ENCODE measurements at places on chromosomes 4 and X. TPM values are rescaled to one million over a fixed set of nuclear protein-coding genes. Genes with fewer than 3 reads are reported as not detected.
A peak's percentile ranks its signal among the peaks of the same experiment; 100 is the strongest.

CFAP99 gene
- 0.42 TPM for total RNA-seq

GRCh38 chrX:13389501-13389900 lies 69.6 kb upstream of the ATXN3L start:
- DNase-seq = no peak

DNA sequence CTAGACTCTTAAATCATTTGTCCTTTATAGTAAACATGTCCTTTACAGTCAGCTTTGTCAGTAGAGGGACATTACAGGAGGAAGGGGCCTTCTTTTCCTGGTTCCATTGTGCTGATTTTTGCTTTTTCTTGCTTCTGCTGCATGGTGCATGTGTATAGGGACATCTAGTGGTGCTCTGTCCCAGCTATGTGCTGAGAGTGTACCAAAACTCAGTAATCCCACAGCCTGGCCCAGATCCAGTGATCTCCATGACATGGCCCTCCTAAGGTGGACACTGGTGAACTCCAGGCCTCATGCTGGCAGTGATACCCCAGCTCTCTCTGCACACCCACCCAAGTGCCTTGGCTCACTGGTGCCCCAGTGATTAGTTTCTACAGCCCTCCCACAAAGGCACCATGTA lies 45.2 kb downstream of the MAGEB17 start:
- DNase-seq = peak; percentile 5

- no peak for DNase-seq
These were observed 23.2 kb downstream of the NKX1-1 start for GRCh38 chr4:1382776-1383727.

CPLX1 gene
- not detected for total RNA-seq

DNA sequence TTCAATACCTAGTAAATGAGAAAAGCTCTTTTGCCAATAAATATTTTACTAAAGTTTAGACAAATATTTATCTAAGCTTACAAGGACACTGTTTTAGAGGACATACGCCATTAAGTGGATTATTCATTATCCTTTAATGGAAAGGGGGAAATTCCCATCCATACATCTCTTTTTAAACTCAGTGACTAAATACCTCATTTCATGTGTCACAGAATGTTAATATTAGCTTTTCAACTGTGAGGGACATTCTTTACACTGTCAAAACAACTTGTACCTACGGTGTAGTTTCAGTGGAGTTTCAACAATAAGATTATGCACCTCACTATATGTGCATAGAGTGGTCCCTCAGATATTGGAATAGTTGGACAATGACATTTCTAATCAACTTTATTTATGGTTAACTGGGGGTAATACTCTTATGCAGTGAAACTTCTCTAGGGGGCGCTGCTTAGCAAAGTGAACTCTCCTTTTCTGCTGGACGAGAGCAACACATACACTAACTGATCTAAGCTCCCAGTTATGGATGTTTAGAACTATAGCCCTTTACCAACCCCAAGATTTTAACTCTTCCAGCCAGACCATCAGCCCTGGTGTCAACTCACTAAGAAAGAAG lies 9.7 kb downstream of the HS6ST2 start:
- no peak for DNase-seq

GRCh38 chrX:18927558-18927957 lies 56.4 kb downstream of the PHKA2 start:
- no peak for DNase-seq

CT45A1 gene
- not detected for total RNA-seq

GRCh38 chrX:42089031-42089430 lies 165.7 kb upstream of the CASK start:
- no peak for DNase-seq

AREG gene
- total RNA-seq = not detected

DNA sequence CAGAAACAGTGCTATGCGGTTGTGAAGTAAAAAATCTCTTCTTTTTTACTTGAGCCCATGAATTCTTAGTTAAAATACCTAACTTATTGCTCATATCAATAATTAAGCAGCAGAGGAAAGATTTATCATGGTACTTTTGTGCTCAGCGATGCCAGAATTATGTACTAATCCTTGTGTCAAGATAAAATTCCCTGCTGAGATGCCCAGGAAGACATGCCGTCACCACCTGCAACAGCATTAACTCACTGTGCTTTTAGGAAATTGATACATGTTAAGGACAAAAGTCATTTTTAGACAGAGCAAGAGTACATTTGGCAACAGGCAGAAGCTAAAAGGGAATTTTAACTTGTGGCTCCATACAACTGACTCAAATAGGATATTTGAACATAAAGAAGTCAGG lies 138.9 kb downstream of the NPNT start:
- DNase-seq = peak; percentile 5

DNA sequence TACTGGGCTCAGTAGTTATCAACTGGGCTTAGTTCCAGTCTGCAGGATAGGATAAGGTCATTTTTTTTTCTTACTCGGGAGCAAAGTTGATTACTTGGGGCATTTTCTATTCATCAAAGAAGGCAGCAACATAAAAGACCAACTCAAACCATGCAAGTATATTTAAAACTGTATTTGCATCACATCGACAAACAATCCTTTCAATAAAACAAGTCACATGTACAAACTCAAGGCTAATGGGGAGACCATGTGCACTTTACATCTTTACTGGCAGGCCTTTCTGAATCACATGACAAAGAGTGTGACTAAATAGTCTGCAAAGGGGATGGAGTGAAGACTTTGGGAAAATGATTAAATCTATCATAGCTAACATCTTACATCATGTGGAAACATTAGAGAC lies 610.4 kb upstream of the BOD1L1 start:
- peak; percentile 6 for DNase-seq

GRCh38 chrX:81414630-81415029 lies 212.7 kb downstream of the SH3BGRL start:
- peak; percentile 3 for DNase-seq

RAB9B gene
- 5.5 TPM for total RNA-seq

IL9R gene
- total RNA-seq = 0.32 TPM

- DNase-seq = no peak
These were observed 11.4 kb downstream of the TBCK start for GRCh38 chr4:106304632-106305031.

ZC4H2 gene
- 9.1 TPM for total RNA-seq

DNA sequence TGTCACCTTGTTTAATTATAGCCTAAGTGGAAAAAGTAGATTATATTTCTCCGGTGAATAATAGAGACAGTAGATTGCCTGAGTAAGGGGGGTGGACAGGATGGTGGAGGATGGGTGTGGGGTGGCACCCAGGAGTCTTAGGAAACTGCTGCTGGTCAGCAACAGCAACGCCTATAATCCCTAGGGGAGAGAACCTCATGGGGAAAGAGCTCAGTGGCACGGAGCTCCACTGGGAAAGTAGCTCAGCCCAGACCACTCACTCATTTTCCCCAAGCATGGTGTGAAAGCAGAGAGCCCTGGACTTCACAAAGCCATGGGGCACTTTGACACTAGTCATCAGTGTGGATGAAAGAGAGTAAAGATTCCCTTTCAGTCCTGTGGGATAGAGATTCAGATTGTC lies 31.1 kb downstream of the METTL14 start:
- no peak for DNase-seq

BANK1 gene
- 0.91 TPM for total RNA-seq

DNA sequence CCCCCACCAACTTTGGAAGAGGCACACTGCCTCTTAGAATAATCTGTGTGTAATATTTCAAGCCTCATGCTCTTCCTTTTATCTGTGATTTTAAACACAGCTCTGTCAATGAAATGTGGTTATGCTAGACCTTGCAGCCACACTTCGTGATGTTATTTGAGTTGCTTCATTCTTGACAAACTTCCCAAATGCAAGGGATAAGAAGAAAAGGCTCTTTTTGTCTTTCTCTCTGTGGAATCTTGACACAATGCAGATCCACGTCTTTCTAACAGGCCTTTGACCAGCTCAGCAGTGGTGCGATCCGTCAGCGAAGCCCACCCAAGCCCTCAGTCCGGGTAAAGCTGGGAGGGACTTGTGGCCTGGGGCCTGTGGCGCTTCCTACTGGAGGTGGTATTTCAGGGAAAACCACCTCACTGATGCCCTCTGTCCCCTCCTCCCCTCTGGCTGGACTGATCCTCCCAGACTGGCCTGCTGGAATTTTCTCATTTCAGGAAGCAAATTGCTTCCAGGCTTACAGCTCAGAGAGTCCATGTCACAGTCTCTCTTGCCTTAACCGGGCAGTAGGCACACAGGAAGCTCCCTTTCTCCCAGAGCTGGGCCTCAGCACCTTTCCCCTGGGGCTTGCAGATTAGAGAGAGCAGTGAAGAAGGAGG lies 19.5 kb upstream of the CCKAR start:
- peak; percentile 22 for DNase-seq

DNA sequence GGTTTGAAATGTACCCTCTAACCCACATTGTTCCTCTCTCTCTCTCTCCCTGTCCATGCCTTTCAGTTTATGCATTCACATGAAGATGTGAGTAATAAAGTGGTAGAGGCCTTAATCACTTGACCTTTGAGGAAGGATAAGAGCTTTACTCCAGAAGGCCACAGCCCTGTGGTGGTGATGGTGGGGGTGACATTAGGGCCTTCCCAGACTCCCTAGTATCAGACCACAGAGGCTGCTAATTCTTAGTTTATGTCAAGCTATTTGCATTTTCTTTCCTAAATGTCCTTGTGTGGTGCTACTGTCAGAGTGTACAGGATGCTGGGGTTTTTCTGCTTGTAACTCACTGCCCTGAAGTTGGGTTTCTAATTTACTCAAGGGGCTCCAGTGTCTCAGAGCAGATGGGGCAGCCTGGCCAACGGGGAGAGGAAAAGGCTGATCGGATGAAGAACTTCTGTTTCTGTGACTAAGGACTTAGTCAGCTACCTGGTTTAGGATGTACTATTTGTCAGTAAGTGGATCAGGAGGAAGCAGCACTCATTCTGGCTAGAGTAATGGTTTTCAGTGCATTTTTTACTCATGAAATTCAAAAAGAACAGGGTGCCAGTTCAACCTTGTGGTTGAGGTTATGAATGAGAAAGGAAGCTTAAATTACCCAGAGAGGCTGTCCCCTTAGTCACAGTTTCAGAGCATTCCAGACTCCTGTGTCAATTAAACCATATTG lies 509.6 kb upstream of the DIPK2B start:
- peak; percentile 98 for DNase-seq

ABLIM2 gene
- total RNA-seq = not detected

MAGEB6 gene
- 0.05 TPM for total RNA-seq

DNA sequence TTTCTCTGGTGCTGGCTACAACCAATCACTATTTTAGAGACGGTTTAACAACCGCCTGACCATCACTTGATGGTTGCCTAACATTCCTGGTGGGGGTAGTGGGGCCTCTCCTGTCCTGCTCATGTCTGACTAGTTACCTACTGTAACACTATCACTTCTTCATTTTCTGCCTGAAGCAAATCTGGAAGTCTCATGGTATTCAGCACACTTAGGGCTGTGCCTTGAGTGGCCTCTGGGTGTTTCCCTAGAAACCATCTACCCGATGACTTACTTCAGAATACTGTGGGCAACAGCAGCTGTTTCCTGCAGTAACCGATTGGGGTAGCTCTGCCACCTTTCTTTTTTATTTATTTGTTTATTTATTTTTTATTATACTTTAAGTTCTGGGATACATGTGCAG lies 880.1 kb upstream of the INTU start:
- DNase-seq = no peak

- DNase-seq = no peak
These were observed 18.1 kb downstream of the SEC24B start for GRCh38 chr4:109451544-109452273.

DNA sequence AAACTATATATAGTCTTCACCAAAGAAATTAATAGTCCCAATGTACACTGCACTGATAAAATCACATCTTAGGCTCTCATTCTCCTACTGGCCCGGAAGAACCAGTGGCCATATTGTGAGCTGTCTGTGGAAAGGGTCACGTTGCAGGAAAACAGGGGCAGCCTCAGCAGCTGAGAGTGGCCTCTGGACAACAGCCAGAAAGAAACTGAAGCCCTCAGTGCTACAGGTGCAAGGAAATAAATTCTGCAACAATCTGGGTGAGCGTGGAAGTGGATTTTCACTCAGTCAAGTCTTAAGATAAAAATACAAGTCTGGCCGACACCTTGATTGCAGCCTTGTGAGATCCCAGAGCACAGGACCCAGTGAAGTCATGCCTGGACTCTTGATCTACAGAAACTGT lies 3.2 kb upstream of the SLC25A14 start:
- DNase-seq = no peak

DNA sequence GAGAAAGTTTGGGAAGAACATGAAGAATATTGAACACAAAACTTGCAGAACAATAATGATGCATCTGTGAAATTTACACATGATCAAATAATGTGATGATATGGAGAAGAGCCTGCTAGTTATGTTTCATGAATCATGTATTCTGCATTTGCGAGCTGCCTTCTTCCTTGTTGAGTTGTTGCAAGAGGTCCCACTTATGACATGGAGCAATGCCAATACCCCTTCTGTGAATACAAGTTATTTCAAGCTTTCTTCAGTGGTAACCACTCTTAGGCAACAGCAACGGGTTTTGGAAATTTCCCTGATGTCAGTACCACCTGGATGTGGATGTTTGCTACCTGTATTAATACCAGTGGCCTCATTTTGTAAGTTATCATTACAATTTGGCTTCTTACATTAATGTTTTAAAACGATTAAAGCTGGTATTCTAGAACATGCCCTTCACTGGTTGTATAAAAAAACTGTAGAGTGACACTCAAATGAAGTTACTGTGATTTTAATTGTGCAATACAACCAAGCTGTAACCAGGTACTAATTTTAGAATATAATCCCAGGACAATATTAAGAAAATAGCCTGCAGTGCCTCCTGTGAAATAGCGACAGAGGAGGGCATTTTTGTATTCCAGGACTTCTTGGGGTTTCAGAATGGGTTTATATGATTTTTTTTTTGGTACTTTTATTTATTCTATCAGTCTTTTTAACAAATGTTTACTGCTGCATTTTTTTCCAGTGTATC lies 25.3 kb downstream of the IQCM start:
- peak; percentile 44 for DNase-seq

DNA sequence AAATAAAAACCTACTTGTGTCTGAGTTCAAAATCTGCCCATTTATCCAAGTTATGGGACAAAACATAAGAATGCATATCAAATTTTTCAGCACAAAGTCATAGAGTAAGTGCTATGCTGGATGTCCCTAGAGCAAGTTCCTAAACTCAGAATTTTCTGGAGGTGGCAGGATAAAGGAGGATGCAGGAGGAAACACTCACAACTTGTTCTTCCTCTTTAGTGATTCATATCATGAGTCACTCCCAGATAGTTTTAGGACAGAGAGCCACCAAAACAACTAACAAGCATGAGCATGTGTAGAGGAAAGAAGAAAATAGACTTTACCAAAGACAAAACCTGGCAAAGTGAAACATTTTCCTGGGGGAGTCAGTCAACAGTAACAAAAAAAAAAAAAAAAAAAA lies 302.7 kb downstream of the KCTD8 start:
- DNase-seq = peak; percentile 11

- peak; percentile 6 for DNase-seq
These were observed 377.7 kb downstream of the PRDM5 start for GRCh38 chr4:120544838-120545237.

GRCh38 chr4:185552254-185552653 lies 16.9 kb upstream of the PDLIM3 start:
- DNase-seq = no peak

DNA sequence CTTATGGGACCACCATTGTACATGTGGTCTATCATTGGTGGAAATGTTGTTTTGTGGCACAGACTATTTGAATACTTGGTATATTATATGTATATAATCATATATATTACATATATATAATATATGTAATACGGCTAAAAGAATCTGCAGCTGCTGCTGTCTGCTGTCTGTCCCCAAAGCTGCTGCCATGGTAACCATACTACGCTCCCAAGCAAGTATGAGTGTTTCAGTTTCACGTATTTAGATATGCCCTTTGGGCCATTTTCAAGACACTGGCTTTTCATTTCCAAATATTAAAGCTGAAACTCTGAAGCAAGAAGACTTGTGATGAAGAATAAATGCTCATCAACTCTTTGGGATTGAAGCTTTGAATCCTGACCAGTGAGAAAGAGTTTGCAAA lies 42.0 kb upstream of the ARSJ start:
- no peak for DNase-seq
